Right ventricle myocardium superior (tissue), 1 donor: ENCODE measurements at places on chromosomes 5 and 9.

GRCh38 chr9:132077881-132078698 is 1.6 kb downstream of the MED27 start:
- DNase-seq = no peak

- no peak for DNase-seq
Measured at GRCh38 chr5:52825826-52826225, 38.1 kb downstream of the ITGA1 start.

DNA sequence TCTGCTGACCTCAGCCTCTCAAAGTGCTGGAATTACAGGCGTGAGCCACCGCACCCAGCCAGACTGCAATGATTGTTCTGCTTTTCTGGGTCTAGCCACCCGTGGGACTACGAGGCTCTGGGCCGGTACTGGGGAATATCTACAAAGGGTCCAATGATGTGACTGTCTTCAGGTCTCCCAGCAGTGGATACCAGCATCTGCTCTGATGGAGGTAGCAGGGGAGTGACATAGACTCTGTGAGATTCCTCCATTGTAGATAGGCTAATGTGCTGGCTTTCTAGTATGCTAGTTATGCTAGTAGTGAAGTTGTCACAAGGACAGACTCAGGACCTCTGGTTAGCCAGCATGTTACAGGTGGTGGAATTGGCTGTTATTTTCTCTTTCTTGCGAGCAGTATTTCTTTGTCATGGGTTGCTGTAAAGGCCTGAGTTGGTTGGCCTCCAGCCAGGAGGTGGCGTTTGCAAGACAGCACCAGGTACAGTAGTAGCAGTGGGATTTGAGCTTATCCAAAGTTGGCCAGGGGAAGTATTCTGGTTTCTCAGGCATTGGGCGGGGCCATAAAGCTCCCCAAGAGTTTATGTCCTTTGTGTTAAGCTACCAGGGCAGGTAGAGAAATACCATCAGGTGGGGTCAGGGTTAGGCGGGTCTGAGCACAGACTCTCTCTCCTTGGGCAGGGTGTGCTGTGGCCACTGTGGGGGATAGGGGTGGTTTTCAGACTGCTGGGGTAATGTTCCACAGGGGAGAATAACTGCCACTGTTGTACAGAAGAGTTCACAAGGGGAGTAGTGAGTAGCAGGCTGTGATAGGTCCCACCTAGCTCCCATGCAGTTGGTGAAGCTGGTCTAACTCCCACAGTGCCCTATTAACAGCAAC is 105.2 kb downstream of the SGCD start:
- DNase-seq = peak; percentile 43

- no peak for DNase-seq
Measured at GRCh38 chr5:143557061-143557818, 153.8 kb upstream of the NR3C1 start.

GRCh38 chr9:95459851-95460517 is 56.8 kb downstream of the PTCH1 start:
- DNase-seq = no peak

DNA sequence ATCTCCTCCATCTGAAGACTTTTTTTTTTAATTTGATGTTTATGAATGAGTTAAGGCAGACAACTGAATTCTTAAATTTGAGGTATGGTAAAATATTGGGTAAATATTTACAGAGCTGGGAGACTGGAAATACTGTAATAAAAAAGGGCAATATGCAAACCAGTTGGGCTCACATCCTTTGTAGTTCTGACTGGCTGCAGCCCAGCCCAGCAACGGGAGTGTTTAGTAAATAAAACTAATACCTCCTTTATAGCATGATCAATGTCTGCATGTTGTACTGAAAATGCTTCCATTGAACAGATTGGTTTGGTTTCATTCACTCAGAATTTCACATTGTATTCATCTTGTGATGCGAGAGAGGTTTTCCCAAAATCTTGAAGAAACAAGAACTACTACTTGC is 365.0 kb downstream of the DMRT2 start:
- no peak for DNase-seq

DNA sequence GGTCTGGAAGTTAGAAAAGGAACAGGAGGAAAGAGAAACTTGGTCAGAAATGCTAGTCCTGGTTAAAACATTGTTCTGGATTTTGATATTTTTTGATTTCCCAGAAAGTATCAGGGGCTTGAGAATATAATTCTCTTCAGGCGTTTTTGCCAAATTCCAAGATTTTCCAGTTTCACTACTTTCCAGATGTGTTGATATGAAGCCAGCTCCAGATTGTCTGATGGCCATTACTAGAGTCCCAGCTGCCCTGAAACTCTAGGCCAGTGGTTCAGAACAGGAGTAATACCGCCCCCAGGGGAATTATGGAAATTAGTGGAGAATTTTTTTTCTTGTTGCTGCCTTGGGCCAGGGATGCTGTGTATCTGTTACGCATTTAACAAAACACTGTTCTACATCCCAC is 88.6 kb downstream of the KCNN2 start:
- no peak for DNase-seq

DNA sequence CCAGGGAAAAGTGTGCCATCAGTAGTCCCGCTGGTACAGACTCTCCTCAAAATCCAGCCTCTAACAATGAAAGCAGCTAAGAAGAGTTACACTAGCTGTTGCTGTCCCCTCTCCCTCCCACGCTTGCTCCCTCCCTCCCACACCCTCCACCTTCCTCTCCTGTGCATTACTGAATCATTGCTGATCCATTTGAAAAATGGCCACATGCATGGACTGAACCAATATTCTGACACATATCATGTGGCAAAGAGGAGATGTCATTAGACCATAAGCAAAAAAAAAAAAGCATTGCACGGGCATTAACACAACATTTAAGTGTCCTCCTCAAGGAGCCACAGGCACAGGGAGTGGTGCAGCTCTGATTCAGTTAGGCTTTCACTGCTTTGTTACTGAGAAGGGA is 37.9 kb downstream of the LHFPL2 start:
- no peak for DNase-seq

GRCh38 chr5:64691291-64691690 is 988 bp downstream of the SHISAL2B start:
- DNase-seq = no peak

DNA sequence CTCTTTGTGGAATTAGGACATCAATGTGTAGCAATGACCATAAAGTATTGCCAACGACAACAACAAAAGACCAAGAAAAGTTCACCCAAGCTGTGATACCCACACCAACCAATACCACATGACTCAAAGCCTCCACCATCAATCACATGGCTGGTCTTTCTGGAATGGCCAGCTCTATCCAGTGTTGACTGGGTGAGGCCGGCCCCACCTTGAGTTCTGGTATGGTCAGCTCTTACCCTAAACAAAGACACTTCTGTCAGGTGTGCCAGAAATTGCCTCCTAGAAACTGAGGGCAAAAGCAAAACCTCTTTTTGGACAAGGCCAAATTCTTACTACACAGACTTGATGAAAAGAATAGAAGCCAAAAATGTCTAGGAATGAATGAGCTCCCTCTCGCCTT is 331.5 kb downstream of the ZNF608 start:
- no peak for DNase-seq

GRCh38 chr5:174935854-174936474 is 211.6 kb downstream of the MSX2 start:
- peak; percentile 61 for DNase-seq

DNA sequence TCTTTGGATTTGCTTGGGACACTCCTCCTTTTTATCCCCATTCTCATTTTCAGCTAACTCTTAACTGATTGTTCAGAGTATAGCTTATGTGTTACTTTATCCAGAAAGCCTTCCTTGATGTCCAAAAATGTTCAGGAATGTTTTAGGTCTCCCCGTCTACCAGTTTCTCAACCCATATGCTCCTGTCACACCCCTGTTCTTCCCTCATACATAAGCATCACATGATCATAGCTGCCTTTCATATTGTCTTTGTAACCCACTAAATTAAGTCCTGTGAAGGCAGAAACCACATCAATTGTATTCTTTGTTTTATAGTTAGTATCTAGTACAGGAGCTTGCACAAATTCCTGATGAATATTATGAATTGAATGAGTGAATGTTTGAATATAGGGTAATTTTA is 321.9 kb upstream of the ACTBL2 start:
- DNase-seq = no peak

GRCh38 chr5:82676661-82677060 is 398.5 kb upstream of the RPS23 start:
- DNase-seq = no peak
